T-cell (primary cell): ENCODE measurements at places on chromosomes 1 and 21. TPM values are rescaled to one million over a fixed set of nuclear protein-coding genes. Genes with fewer than 3 reads are reported as not detected.

GSTM5 gene
- total RNA-seq = 0.43 TPM

TCHH gene
- 0.03 TPM for total RNA-seq

CELF3 gene
- not detected for total RNA-seq

KRTAP26-1 gene
- total RNA-seq = not detected

SH2D5 gene
- 0.13 TPM for total RNA-seq

ALPL gene
- 0.41 TPM for total RNA-seq

THEM5 gene
- not detected for total RNA-seq

SLC44A5 gene
- total RNA-seq = 0.23 TPM

GOLPH3L gene
- total RNA-seq = 11.7 TPM

OR2L8 gene
- not detected for total RNA-seq

FCMR gene
- 453 TPM for total RNA-seq

BARHL2 gene
- total RNA-seq = not detected

KRTAP19-3 gene
- total RNA-seq = not detected

DPM3 gene
- total RNA-seq = 70.5 TPM

RPL22 gene
- total RNA-seq = 449 TPM

DNAI4 gene
- 5.6 TPM for total RNA-seq

HES3 gene
- total RNA-seq = not detected

TCP10L gene
- 0.19 TPM for total RNA-seq

MROH9 gene
- total RNA-seq = not detected

SEMA4A gene
- total RNA-seq = 1.9 TPM

HES2 gene
- not detected for total RNA-seq

URB1 gene
- total RNA-seq = 15.0 TPM

ZNF436 gene
- 9.8 TPM for total RNA-seq

LAMC1 gene
- total RNA-seq = 2.1 TPM

GMEB1 gene
- total RNA-seq = 16.1 TPM

F13B gene
- total RNA-seq = not detected

OLFML2B gene
- not detected for total RNA-seq

HCRTR1 gene
- not detected for total RNA-seq

RGSL1 gene
- not detected for total RNA-seq

GLRX2 gene
- total RNA-seq = 8.3 TPM

CSMD2 gene
- total RNA-seq = not detected

PEF1 gene
- 49.8 TPM for total RNA-seq

SAMSN1 gene
- 49.7 TPM for total RNA-seq

GABPA gene
- total RNA-seq = 25.5 TPM

GLUL gene
- 70.3 TPM for total RNA-seq

SLAMF1 gene
- total RNA-seq = 30.7 TPM

GPR61 gene
- total RNA-seq = 0.40 TPM

LCE3D gene
- total RNA-seq = not detected

CFAP57 gene
- total RNA-seq = not detected

CRNN gene
- total RNA-seq = not detected

SASS6 gene
- total RNA-seq = 3.8 TPM

SLC2A5 gene
- 0.86 TPM for total RNA-seq

GJA4 gene
- total RNA-seq = not detected

B3GALT6 gene
- 10.0 TPM for total RNA-seq
